ENCODE measurements at places on chromosomes 4 and X.

DNA sequence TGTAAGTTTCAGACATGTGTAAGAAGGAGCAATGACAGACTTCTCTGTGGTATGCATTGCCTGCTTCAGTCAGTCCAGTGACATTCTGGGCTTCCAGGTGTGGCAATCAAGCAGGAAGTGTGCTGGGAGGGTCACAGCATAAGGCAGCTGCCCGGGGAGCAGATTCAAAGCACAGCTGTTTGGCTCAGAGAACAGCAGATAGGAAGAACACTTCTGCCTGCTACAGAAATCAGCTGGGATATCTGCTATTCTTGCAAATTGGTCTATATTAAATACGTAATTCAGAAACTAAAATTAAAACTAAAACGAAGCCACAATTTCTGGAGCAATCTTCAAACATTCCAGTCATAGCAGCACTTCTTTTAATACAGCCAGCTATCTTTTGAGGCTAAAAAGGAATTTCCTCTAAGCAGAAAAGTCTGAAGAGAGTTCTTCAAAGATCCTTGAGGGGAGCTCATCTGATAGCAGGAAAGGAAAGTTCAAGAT is 47.5 kb upstream of the GALNT7 start:
- no peak for DNase-seq

DNA sequence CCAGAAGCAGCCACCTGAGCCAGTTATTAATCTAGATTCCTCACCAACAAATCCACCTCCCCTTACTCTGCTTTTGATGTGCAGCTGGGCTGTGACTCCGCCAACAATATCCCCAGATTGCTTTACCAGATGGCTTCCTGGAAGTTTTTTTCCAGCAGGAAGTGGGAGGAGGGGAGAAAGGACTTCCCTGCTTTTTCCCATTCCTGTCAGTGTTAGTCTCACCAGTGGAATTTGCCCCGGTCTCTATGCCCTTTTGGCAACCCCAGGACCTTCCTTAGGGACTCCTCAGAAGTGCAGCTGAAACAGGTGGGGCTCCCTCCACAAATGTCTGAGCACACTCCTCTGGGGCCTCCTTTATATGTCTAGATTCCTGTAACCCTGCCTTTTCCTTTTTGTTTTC is 465.2 kb upstream of the IGFBP7 start:
- peak; percentile 71 for DNase-seq

- peak; percentile 61 for DNase-seq
Observed at GRCh38 chr4:125317525-125317877, 2.7 kb downstream of the FAT4 start.

- no peak for DNase-seq
Observed at GRCh38 chr4:41709844-41710481, 38.6 kb downstream of the PHOX2B start.

GRCh38 chr4:7156761-7157488 is 35.4 kb upstream of the SORCS2 start:
- peak; percentile 82 for DNase-seq

GRCh38 chrX:136652822-136653723 is 5.1 kb downstream of the CD40LG start:
- DNase-seq: no peak

DNA sequence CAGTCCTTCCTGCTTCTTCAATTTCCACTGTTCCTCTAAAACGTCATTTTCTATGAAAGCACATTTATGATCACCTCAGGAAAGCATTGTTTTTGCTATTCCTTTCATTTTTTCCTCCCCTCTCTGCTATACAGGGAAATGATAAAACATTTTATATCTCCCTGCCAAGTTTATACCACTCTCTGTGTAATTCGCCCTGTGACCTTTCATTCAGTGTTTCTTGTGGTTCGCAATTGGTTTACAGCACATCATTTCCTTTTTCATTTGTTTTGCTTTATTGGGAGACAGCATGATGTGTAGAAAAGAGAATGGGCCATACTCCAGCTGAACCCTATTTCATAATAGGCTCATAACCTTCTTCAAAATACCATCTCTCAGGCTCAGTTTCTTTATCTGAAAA is 99.9 kb upstream of the RAPGEF2 start:
- DNase-seq: no peak

DNA sequence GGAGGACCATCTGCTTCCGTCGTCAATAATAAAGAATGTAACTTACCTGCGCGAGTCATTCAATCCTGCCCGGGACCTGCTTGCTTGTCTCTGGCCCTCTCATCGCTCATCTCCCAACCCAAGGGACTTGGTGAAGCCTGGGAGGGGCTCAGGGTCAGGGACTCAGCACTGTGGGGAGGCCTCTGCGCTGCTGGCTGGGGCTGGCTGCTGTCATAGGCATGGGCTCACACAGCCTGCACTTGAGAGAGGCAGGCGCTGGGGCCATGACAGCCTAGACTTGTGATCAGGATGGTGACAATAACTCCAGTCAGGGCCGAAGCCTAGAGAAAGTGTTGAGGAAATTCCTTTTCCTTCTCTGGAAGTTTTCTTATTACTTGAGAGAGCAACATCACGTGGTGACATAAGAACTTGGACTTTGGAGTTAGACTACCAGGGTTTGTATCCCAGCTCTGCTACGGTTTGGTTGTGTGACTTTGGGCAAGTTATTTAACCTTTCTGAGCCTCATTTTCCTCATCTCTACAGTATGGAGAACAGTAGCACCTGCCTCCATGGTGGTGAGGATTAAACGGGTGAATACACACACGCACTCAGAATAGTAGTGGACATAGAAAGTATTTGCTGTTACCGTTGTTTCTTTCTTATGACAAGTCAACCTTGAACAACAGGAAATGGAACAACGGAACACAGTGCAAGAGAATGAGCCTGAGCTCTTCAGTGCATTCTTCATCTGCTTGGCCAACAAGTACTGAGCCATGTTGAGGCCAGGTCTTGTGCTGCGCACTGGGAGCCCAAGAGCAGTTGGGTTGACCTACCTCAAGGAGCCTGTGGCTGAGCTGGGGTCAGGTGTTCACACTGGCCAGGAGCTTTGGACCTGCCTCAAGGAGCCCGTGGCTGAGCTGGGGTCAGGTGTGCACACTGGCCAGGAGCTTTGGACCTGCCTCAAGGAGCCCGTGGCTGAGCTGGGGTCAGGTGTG is 60.5 kb downstream of the TBC1D14 start:
- no peak for DNase-seq

DNA sequence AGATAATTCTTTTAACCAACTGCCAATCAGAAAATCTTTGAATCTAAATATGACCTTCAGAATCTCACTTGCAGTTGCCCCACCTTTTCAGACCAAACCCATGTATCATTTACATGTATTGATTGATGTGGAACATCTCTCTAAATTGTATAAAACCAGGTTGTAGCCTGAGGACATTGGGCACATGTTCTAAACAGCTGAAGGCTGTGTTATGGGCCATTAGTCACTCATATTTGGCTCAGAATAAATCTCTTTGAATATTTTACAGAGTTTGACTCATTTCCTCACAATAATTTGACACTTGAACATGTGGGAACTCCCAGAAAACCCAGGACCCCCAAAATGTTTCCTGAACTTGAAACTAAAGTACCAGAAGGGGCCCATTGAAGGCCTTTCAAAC is 58.7 kb downstream of the UGT2B10 start:
- no peak for DNase-seq

Data from right forelimb (tissue), 1 donor.